Suppressor macrophage (primary cell): ENCODE measurements at places on chromosomes 1 and 21.

- DNase-seq = no peak
Observed at GRCh38 chr1:21269461-21270085, 20.7 kb downstream of the ECE1 start.

DNA sequence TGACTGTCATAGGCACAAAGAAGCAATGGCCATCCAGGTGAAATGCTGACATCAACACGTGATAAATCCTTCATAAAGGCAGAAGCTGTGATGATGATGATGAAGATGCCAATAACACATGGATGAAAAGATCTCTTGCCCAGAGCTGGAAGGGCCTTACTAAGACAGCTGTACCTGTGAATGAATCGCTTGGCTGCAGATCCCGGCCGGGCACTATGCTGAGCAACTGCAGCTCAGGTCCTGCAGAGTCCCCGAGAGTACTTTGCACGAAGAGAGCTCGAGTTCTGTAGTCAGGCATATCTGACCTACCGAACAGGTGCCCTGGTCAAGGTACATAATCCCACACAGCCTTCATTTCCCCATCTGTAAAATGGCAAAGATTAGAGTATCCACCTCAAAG is 48.8 kb downstream of the PGBD5 start:
- DNase-seq = no peak

DNA sequence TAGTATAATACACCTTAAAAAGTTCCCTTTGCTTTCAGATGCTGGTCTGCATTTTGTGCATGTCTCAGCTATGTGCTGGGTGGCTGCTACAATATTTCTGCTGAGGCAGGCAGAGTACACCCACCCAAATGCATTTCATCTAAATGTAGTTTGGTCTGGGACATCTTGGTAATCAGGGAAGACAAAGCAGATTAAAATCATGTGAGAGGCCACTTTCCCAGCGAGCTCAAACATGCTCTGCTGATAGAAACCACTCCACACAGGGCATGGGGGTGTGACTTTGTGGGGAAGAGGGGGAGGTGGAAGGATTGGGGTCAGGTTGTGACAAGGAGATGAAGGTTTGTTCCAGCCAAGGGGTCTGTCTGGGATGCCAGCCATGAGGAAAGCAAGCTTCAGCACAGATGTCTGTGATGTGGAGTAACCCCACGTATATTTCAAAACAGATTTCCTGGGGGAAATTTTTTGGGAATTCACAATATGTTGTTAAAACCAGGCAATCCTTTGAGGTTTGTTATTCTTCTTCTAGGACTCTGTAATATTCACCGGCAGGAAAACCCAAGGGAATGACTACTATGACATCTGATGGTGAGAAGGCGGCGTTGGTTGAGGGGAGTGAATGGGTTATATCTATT is 255.1 kb upstream of the FGGY start:
- DNase-seq = peak; percentile 20

GRCh38 chr1:245957427-245957826 is 549.7 kb downstream of the SMYD3 start:
- no peak for DNase-seq

GRCh38 chr21:43207868-43208267 is 39.1 kb downstream of the CRYAA start:
- DNase-seq = no peak

- no peak for DNase-seq
Observed at GRCh38 chr21:8991968-8992621, 1529.3 kb upstream of the TPTE start.

- no peak for DNase-seq
Observed at GRCh38 chr1:97745912-97746311, 174.9 kb downstream of the DPYD start.
